ENCODE measurements at places on chromosomes 3 and 15.

- no peak for DNase-seq
Observed at GRCh38 chr15:94259863-94260262, 28.5 kb downstream of the MCTP2 start.

GRCh38 chr3:50503504-50504342 is at the start of gene CACNA2D2:
Gene CACNA2D2 (minus strand): TSS chr3:50503634. CDS start chr3:50503423, 211 bp downstream.
- DNase-seq = peak; percentile 27

- DNase-seq = no peak
Observed at GRCh38 chr15:73568564-73569280, 64.5 kb downstream of the NPTN start.

GRCh38 chr3:41194701-41195100 is 4.6 kb upstream of the CTNNB1 start:
- no peak for DNase-seq

- no peak for DNase-seq
Observed at GRCh38 chr3:134232151-134232550, 18.5 kb downstream of the RYK start.

DNA sequence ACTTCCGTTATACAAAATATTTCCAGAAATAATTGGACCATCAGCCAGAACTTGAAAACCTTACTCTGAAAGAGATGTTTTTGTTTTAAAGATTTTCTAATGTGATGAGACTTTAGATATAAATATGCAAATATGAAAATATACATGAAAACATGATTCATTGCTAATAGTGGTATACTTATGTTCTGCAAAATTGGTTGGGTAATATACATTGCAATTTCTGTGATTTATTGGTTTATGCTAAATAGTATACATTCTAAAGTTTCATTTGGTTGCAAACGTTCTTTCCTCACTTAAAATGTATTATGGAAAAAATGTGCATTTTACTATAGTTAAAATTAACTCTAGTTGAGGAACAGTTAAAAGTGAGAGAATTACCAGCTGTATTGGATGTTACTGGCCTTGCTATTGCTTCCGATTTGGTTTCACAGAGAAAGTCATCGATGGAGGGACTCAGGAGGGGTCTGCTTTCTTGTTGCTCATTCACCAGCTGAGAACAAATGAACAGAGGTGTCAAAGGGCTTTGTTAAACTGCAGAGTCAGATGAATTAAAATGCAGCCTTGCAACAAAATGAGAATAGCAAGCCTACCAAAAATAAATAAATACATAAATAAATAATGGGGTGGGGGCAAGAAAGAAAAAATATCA is 149.3 kb downstream of the PEX5L start:
- no peak for DNase-seq

- DNase-seq = no peak
Observed at GRCh38 chr15:96362011-96362754, 31.7 kb downstream of the NR2F2 start.

DNA sequence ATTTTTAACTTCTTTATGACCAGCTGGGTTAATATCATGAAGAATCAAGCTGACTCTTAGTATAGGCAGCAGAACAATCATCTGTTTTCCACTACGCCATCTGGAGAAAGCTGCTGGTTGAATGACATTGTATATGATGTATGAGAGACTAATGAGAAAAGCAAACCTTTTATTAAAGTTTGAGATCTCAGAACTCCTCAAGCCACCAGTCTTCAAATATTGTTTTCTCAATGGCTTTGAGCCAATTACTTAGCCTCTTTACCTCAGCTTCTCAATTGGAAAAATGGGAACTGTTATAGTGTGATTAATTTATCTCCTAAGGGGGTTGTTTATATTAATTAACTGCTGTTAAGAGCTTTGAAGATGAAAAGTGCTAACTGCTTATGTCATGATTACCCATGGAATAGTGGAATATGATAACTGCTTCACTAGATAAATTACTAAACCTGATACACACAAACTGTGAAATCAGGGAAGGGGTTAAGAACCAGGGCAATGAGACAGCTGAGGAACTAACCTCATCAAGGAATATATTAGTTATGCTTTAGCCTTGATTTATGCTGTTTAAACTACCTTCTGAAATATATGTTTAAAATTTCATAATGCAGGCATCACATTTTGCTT is 330.1 kb downstream of the SOX2 start:
- no peak for DNase-seq

- DNase-seq = no peak
Observed at GRCh38 chr15:62940755-62941361, 101.7 kb upstream of the TPM1 start.

DNA sequence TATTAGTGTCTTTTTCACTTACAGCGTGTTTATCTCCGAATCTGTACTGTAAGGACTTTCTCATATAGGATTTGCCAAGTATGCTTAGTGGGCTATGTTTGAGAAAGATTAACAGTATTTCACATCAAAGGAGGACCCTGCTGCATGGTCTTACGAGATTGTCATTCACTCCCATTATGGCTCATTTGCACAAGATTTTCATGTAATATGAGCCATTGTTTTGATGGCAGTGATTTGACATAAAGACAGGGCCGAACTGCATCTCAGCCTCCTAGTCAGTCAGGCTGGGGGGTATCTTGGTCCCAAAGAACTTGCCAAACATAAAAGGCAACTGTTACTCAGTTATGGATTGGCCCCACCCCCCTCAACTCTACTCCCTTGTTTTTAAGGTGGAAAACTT is 205.9 kb downstream of the ZIC1 start:
- DNase-seq = no peak

DNA sequence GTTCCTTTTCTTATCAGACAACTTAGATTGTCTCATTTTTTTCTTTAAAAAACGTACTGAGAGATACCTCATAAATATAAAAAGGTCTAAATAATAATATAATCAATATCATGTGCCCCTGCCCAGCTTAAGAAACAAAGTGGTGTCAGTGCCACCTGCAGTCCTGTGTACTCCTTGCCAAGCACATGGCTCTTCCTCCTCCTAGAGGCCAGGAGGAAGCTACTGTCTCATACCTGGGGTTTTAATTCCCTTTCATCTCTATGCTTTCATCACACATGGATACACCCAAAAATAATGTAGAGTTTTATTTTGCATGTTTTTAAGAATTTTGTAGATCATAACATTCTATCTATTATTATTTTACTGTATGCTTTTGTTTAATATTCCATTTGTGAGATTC is 98.6 kb upstream of the C15orf61 start:
- no peak for DNase-seq

All from HuH-7 (cell line).